ENCODE measurements at places on chromosomes 2 and 18.

DNA sequence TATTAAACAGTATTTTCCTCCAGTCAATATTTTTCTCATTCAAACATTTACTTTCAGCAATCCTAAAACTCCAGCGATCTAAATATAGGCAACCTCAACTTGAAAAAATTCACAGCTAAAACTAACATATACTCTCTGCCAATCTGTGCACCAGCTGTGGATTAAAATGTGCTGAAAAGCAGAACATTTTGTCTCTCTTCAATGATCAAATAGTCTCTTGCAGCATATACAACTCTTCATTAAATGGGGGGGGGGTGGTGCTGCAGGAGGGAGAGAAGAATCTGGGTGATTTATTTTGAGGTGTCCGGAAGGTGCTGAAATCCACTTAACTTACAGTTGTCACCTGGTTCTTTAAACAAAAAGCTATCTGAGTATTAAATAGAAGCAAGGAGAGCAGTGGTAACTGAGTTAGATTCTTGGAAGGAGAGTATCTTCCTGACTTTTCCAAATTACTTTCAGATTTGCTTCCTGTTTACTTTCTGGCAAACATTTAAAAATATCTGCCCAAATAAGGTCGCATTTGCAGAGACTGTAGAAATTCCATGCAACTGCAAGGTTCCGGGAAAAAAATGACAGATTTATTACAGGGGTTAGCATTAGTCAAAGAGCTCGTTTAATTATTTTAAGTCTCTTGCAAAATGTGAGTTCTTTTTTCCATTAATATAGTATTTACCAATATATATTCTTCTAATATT, 904.7 kb upstream of the ACVR2A start:
- peak; percentile 64 for DNase-seq

DNA sequence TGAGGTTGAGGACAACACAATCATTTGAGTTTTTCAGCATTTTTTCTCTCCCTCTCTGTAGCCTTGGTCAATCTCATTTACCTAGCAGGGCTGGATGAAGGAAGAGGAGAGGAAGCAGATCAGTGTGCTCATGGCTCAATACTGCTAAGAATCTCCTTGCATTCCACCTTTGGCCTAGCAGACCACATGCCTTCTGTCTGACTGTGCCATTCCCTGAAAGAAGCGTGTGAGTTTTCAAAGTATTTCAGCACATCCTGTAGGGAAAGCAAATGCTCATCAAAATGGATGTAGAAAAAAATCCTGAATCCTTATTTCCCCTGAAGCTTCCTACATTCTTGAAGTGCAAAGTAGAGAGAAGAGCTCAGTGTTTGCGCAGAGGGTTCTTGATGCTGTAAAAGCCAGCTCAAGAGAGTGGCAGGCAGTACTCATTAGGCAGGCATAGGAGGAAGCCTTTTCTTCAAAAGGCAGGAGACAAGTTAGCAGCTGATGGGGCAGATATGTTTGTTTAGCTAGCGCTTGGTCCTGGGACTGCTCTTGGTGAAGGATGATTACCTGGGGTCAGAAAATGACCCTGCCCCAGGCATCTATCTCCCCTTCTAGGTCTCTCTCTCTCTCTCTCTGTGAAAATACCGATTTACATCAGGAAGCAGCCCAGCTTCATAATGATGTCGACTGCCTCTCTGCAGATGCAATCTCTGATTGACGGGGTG, 14.4 kb upstream of the PIK3C3 start:
- DNase-seq: peak; percentile 82

- DNase-seq: no peak
Observed at GRCh38 chr2:238875471-238876231, 27.8 kb downstream of the TWIST2 start.

DNA sequence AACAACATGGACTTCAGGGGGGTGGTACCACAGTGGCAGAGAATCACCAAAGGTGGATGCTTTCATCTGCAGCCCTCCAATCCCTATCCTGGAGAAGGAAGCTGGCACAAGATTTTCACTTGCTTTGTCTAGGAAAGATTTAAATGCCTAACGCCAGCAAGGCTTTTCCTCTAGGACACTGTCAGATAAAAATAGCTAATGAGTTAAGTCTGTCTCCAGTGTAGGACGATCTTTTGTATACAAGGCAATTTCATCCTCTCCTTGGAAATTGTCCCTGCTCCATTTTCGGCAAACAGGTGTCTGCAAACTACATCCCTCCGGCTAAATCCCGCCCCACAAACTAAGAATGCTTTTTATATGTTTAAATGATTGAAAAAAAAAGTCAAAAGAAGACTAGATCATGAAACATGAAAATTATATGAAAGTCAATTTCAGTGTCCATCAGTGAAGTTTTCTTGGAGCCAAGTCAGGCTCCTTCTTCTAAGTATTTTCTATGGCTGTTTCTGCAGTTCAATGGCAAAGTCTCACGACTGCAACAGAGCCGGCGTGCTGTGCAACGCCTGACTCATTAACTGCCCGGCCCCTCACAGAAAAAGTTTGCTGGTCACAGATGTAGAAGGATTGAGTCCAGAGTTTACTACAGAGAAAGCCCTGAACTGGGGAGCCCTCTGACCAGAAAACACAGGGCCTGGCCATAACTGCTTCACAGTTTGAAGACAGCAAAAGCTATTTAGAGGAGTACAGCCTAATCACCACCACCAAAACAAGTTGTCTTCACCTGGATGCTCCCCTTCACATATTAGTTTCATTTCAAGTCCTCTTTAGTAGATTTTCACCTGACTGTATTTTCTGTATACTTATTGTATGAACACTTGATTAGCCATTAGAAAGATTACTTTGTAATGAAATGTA, 52.3 kb downstream of the PIEZO2 start:
- no peak for DNase-seq

- no peak for DNase-seq
Observed at GRCh38 chr18:2889761-2890192, 43.0 kb downstream of the EMILIN2 start.

DNA sequence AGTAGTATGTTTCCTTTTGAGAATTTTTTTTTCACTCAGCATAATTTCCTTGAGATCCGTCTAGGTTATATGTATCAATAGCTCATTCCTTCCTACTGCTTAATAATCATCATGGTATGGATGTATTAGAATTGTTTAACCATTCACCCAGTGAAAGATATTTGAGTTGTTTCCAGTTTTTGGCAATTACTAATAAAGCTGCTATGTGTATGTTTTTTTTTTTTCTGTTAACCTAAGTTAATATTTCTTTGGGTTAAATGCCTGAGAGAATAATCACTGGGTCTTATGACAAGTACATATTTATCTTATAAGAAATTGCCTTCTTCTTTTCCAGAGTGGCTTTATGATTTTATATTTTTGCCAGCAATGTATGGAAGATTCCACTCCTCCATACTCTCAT, 96.4 kb upstream of the ST6GAL2 start:
- DNase-seq: peak; percentile 76

GRCh38 chr2:169010633-169011460, 20.3 kb downstream of the ABCB11 start:
- no peak for DNase-seq

DNA sequence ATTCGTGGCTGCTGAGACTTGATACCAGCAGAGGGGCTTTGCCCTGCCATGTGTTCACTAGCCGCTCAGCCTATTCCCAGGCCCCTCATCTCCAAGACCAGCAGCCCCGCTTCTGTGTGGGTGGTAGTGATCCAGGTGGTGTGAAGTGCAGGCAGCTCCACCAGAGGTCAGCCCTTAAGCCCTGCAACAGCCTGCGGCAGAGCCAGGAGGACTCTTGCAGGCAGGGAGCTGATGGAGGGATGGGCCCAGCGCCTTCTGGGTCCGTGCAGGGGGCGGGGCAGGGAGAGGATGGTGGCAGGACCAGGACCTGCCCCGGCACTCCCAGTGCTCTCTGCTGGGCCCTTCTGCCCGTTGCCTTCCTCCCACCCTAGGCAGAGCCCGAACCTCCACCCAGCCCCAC, 162.0 kb downstream of the SH3BP4 start:
- no peak for DNase-seq

DNA sequence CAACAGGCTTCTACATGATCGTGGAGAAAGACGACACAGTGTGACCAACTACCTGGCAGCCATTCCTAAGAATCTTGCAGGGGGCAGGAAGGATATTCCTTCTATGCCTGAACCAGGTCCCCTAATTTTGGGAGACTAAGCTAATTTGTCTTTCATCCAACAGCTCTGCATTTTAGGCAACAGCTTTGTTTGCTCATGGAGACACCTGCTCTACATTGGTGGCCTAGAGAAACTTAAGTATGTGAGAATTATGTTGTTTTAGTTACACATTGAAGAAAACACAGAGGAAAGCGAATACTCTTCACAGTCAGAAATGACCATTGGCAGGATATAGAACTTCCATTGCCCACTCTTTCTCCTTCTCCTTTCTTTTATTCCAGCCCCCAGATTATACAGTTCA, 75.2 kb downstream of the ASXL3 start:
- no peak for DNase-seq

DNA sequence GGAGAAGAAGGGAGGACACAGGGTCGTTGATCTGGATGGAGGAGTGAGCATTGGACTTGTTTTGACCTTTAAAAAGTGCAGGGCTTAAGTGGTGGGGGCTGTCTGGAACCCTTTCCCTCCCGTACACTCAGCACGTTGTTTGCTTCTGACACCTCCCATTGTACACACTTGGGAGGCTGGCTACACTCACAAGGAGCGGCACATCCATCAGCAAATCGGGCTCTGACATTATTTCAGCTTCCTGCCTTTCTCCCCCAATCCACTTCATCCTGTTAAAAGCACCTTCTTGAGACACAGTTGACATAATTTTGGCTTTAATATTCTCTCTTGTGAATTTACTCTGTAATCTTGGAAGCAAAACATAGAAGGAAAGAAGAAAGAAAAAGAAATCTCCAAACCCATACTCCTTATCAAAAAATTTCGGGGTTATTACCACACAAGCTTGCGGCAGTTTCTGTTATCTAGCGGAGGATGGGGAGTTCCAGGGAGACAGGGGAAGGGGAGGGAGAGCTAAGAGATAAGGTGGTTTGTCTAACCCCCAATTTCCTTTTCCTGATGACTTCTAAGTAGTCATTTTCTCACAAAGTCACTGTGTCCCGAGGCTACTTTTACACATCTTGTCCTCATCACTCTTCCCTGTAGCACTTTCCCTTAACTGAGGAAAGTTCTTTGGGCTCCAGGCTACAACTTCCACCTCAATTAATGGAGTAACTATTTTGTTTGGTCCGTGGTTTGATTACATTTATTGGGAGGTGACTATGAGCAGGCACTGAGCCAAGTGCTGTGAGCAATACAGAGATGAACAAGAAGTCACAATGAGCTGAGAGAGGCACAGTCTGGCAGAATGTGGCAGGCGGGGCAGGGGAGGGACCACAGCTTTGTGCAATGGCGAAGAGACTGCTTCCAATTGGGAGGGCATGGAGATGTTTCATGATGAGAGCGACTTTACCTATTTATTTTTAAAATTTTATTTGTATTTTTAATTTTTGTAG, 240.1 kb upstream of the MEX3C start:
- DNase-seq: no peak

- DNase-seq: no peak
Observed at GRCh38 chr18:48634975-48635374, 96.1 kb downstream of the CTIF start.

DNA sequence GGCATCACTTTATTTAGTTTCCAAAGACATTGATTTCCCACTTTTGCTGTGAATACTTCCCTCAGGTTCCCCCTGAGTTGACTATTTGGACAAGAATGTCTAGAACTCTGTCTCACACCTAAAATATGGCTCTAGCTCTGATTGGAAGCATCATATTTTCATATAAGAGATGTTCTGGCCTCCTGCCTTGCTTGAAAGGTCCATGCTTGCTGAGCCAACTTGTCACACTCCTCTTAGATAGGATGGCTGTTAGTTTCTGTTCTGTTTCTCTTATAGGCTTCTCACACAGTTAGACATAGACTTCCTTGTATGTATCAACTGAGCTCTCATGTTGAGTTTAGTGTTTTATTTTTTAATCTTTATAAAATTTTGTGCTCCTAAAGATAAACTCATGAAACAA, 87.1 kb downstream of the CNTNAP5 start:
- no peak for DNase-seq

DNA sequence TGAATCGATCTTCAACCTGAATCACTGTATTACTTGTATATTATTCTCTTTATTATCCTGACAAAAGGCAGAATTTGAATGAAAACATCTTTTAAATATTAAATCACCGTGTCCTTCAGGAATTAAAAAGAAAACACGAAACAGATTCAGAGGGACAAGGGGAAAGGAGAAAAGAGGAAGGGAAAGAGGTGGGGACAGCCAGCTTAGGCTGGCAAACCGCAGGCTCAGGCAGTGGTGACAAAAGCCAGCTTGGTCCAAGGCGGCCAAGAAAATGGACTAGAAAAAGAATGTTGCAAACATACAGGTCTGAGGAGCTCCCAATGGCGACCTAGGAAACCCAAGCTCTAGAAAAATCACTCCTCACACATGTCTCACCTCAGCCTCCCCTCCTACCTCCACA, 6.8 kb downstream of the B4GALT6 start:
- DNase-seq: no peak

Data from fibroblast of skin of left biceps (primary cell).